Vagina (tissue), 2 donors: ENCODE measurements at places on chromosomes 6 and 20. TPM values are rescaled to one million over a fixed set of nuclear protein-coding genes. Genes with fewer than 3 reads are reported as not detected.

The ULBP3 gene
- 1.7 TPM for total RNA-seq

The MYT1 gene
- not detected for total RNA-seq

The OPRL1 gene
- total RNA-seq, result 1.5 TPM

GRCh38 chr6:160972111-160972510, 19.5 kb upstream of the MAP3K4 start:
- H3K27me3 ChIP-seq, result no peaks in the 10 kb centered on the region
- no peak overlapping the region for H3K4me3 ChIP-seq
- no peak for DNase-seq
- H3K36me3 ChIP-seq, result no peaks in the 10 kb centered on the region
- peak overlapping the region; percentile 74 for H3K27ac ChIP-seq

GRCh38 chr20:50292591-50293283, 102.1 kb downstream of the CEBPB start:
- peak; percentile 98 for DNase-seq
- peak overlapping the region; percentile 88 for H3K27ac ChIP-seq
- H3K27me3 ChIP-seq, result no peaks in the 10 kb centered on the region
- H3K4me3 ChIP-seq, result no peak overlapping the region
- no peaks in the 10 kb centered on the region for H3K36me3 ChIP-seq
